Neural cell (in vitro differentiated cells): ENCODE measurements at places on chromosomes 3 and 15. TPM values are rescaled to one million over a fixed set of nuclear protein-coding genes. Genes with fewer than 3 reads are reported as not detected.

Gene LRRN1
- polyA plus RNA-seq = 24.5 and 25.8 TPM in 2 replicates

Gene FRMD5
- polyA plus RNA-seq = 25.8 and 27.8 TPM in 2 replicates

Gene LRRK1
- 0.06 TPM in 1 of 2 replicates, not detected in the other for polyA plus RNA-seq

Gene TERC
- polyA plus RNA-seq = not detected in 2 replicates

Gene SLC9C1
- not detected in 2 replicates for polyA plus RNA-seq

Gene LSG1
- polyA plus RNA-seq = 25.6 and 35.5 TPM in 2 replicates

Gene CEP19
- 37.9 and 43.1 TPM in 2 replicates for polyA plus RNA-seq

Gene ZNF621
- polyA plus RNA-seq = 8.0 and 8.1 TPM in 2 replicates

Gene OCA2
- polyA plus RNA-seq = 0.97 TPM in 1 of 2 replicates, not detected in the other

Gene GRK7
- polyA plus RNA-seq = 0.16 TPM in 1 of 2 replicates, not detected in the other
